GM12892 (cell line): ENCODE measurements at places on chromosomes 11 and 22.

- DNase-seq = no peak
These were observed 16.3 kb upstream of the CLMP start for GRCh38 chr11:123211149-123211852.

- DNase-seq = no peak
These were observed 8.9 kb downstream of the SLC15A3 start for GRCh38 chr11:60942970-60943565.

DNA sequence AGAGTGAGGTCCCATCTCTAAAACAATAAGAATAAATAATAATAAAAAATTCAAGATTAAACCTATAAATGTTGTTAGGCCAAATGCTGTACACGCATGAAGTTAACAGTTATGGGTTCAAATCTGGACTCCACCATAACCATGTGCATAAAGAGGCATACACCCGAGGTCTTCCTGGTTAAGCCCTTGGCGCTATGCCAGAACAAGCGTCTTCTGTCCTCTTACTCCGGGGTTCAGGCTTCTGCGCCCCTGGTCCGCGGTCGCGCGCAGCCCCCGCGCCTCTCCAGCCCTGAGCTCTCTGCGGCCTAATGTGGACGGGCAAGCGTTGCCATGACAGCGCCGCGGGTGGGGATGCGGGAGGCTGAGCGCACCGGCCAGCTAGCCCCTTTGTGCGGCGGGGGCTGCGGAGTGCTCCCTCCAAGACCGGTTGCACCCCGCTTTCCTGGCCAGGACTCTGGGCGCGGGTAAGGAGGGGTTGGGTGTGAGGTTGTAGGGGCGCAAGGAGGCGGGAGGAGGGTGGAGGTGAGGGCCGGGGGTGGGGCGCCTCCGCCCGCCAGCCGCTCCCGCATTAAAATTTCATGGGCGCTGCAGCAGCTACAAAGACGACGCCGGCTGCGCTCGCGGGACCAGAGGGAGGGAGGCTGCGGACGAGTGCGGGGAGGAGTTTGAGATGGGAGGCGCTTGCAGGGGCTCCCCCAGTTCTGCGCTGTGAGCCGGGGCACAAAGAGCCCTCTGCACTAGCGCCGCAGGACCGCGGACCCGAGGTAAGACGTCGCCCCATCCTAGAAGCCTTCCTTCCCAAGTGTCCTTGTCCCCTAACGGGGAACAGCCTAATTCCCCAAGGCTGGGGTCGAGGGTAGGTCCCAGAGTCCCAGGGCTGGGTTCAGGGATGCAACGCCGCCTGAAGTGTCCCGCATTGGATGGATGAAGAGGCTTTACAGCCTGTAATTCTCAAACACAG, at the start of gene MIAT:
Gene MIAT, plus strand, starts transcription at position 698 of the 961 bp plus-strand sequence.
- peak; percentile 69 for DNase-seq

DNA sequence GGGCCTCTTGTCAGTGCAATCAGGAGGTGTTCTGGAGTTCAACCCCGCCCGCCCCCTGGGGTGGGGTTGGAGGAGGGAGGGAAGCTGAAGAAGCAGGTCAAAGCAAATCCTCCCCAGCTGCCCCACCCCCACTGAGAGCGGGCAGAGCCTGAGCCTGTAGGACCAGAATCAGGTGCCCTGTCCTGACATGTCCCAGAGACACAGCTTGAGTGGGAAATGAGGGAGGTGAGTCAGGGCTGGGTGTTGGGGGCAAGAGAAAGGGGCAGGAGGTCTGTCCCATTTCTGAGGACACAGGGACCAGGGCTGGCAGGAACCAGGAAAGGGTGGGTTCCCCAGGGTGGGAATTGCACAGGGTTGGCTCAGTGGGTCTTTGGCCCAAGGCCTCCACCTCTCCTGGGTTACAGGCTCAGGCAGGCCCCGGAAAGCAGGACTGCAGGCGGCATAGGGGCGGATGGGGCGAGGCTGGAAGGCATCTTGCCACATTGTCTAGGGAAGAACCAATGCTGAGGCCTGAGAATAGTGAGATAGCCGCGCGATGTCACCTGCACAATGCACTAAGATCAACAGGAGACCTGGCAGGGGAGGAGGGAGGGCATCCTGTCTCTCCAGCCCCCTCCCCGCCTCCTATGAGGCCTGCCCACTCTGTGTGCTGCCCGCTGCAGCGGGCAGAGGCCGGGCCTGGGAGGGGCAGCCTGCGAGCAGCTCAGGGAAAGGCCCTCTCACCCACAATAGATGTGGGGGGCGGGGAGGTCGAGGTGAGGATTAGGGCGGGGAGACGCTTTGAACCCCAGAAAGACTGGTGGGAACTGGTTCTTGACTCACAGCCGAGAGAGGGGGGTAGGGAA, 32.4 kb downstream of the NECTIN1 start:
- no peak for DNase-seq

DNA sequence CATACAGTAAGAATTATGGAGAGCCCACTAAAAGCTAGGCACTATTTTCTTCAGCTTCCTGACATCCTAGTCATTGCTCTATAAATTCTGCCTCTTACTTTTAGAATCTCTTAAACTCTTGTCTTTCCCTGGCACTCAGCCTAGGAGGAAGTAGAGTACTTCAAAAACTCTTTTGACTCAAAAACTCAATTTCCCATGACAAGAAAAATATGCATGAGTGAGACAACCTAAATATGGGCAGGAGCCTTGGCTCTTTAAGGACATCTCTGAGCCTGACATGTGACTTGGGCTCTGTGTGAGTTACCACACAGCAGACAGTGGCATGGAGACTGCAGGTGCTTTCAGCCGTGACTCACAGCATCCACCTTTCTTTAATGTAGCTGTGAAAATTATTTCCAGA, 97.5 kb upstream of the CCDC179 start:
- DNase-seq = no peak

DNA sequence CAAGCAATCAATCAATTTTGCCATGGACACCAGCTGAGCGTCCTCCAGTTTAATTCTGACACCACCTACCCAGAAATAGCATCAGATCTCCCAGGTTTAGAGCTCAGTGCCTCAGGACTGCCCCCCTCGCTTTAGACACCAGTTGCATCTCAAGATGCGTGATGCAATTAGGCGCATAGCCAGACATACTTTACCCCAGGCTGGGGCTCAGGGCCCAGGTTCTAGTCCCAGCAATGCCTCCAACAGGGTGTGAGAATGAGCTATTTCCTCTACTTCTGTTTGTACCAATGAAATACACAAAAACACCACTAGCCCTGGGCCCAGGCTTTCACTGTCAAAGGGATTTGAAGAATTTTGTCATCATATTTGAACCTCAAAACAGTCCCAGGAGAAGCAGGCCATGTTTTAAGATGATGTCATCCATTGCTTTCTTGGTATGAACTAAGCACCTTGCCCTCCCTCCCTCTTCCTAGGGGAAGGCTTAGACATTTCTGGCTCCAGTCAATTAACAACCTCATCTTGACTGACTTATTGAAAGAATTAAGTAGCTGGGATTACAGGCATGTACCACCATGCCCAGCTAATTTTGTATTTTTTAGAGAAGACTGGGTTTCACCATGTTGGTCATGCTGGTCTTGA, 61.5 kb upstream of the INCENP start:
- DNase-seq = no peak

DNA sequence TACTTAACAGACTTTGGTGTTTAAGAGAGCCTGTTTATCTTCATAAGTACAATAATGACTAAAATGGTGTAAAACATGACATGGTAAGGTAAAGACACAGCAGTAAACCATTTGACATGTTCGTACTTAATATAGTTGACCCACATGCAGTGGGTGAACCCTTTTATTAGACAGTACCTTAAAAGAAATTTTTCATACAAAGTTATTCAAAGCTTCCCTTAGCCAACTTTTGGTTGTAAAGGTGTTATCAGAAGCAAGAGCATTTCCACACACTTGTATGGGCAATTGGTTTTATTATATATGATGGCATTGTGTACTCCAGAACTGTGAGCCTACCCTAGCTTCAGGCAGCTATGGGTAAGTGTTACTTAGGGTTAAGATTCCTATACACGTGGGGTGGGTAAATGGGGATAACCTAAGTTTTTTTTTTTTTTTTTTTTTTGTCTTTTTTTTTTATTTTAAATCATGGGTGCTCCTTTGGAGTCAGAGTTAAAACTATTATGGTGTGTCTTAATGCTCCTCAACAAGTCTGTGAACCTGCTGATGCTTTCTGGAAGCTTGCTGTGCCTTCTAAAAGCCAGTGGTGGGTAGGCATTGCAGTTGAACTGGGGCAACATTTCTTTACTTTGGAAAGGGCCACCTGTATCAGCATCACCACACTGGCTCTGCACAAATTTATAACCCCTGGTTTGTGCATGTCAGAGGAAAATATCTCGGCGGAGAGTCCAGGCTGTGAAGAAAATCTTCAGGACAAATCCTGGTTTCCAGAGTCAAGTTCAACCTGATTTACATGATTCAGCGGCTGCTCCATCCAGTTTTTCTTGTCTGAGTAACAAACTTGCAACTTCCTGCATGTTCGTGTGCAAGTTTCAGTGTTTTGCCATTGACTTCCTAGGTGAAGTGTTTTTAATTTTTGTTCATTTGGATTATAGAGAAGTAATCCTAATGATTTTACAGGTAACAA, 3.3 kb downstream of the PCF11 start:
- DNase-seq = no peak

DNA sequence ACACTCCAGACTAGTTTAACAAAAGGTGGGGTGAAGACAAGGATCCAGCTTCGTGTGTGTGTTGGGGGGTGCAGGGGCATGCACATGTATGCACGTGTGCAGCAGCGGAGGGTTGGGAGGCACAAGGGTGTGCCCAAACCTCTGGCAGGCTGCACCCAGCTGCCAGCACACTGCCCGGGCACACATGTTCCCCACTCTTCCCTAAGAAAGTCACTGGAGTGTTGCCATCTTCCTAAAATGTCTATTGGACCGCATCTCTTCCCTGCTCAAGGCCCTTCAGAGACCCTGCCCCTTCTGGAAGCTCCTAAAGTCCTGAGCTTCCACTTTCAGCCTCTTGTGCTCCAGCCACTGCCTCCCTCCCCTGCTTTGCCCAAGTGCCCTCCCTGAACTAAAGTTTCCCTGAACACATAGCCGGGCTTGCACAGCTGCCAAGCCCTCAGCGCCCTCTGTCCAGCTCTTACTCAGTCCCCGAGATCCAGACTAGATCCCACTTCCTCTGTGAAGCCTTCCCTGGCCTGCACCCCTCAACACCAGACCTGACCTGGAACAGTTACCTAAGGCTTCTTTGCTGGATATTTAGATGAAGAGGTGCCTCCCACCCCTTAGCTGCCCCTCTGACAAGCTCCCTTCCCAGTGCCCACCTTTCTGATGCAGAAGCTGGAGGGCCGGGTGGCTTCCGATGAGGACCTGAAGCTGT, 6.0 kb downstream of the CFL1 start:
- DNase-seq = no peak
